CD14-positive monocyte (primary cell): ENCODE measurements at places on chromosomes 4 and X.

GRCh38 chrX:17081511-17081910 is 135.1 kb downstream of the REPS2 start:
- DNase-seq = no peak

GRCh38 chrX:140431521-140431920 is 73.3 kb downstream of the SOX3 start:
- DNase-seq = no peak

- no peak for DNase-seq
Measured at GRCh38 chr4:155900381-155900780, 3.1 kb upstream of the TDO2 start.

DNA sequence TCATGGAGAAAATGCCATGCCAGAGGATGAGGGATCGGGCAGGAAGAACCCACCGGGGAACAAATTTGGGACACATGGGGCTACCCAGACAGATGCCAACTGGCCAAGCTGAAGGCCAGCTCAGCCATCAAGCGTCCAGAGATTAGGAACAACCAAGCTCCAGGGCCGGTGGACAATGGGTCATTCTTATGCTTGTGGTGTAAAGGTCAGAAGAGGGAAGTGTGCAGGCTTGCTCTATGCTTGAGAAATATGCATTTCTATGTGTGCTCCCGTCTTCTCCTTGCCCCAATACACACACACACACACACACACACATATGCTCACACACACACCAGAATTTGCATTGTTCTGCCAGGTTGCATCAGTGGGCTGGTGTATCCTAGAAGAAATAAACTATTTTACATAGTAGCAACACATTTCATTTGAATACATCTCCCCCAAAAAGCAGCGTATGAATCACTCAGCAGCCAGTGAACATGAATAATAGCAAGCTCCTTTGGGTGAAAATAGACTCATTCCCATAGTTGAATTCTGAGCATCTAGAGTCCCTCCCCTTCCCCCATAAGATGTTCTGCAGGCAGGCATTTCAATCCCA is 201.9 kb upstream of the PPARGC1A start:
- no peak for DNase-seq

DNA sequence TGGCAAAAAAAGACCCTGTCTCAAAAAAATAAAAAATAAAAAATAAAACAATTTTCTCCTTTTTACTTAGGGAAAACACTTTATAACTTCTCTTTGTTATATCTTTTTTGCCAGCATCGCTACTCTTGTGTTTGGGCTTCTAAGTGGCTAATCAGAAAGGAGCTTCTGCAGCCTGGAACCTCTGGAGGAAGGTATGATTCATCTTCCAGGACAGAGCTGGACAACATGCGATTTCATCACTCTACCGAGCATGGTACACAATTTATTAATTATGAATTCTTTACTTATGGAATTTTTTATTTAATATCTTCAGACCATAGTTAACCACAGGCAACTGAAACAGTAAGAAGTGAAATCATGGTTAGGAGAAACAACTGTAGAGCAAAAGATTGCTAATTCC is 1254.3 kb upstream of the AGA start:
- DNase-seq = no peak

- DNase-seq = no peak
Measured at GRCh38 chr4:44421330-44422065, 27.1 kb downstream of the KCTD8 start.

DNA sequence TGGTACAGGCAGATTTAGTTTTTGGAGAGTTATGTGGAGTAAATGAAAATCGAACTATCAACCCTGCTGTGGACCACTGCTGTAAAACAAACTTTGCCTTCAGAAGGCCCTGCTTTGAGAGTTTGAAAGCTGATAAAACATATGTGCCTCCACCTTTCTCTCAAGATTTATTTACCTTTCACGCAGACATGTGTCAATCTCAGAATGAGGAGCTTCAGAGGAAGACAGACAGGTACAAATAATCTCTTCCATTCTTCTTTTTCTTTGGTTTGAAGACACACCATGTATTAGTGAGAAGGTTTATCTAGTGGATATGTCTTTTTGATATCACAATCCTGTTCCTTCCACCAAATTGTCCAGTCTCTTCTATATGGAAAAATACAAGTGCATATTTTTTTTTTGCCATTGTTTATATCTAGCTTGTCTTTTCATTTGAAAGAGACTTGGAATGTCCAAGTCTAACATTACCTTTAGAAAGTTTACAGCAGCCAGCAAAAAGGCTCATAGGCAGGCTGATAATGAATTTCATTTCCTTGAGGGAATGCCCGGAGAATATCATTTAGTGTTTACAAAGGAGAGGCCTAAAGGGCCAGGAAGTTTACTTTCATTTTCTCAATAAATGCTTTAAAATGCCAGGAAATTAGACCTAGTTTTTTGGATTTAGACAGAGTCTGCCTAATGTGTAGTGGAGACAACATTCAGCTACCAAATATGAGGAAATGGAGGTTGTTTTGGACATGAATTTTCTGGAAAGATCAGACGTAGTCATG is 18.6 kb downstream of the AFM start:
- no peak for DNase-seq

DNA sequence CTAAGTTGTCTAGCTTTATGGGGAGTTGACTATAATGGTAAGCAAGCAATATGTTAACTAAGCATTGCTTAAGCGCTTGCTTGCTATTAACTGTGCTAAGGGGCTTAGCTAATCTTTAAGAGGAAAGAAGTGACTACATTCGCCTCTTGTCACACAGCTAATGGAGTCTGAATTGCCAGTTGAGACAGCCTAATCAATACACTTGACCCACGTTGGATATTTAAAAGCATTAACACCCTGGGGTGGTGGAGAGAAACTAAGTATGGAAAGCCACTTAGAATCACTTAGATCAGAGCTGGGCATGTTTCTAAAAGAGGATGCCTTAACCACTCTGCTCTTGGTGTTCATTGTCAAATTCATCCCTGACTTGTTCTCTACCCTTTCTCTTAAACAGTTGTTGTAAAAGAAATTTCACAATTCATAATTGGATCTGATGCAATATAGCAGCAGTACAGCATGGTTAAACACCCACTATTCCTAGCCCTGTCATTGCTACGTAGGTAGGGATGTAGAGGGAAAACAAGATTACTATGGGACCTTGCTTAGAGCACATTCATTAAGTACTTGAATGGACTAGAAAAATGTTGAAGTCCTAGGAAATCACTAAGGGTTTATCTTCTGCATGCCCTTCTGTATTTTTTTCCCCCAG is 3.5 kb downstream of the ZAR1 start:
- DNase-seq = no peak

GRCh38 chrX:9378980-9379696 is 85.7 kb upstream of the TBL1X start:
- DNase-seq = peak; percentile 71

GRCh38 chr4:145939441-145939750 is 773 bp upstream of the ZNF827 start:
- no peak for DNase-seq

DNA sequence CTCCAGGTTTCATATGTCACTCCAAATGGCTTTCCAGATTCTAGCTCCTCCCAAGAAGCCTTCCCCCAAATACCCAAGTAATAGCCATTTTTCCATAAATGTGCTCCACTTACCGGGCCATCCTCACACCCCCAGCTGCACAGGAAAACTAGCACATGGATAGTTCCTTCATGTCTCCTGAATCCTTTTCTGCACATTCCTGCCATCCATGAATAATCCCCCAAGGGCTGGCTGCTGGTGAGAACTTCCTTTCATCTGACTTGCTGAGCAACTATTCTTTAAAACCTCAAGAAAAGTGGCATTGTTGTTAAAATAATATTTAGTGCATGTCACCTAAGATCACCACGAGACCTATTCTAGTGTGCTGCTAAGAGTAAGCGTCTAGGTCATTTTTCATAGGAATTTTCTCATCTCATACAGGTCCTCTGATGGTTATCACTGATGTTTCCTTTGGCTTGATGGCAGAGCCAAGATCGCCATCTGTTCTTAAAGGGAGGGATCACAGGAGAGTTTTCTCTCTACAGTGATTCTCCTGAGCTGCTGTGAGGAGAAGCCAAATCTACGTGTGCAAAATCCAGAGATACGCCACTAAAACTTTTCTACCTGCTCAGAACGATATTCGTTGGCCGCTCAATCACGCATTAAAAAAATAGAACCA is 71.3 kb downstream of the MAP3K15 start:
- no peak for DNase-seq

- DNase-seq = no peak
Measured at GRCh38 chr4:158444621-158445020, 77.1 kb upstream of the RXFP1 start.

DNA sequence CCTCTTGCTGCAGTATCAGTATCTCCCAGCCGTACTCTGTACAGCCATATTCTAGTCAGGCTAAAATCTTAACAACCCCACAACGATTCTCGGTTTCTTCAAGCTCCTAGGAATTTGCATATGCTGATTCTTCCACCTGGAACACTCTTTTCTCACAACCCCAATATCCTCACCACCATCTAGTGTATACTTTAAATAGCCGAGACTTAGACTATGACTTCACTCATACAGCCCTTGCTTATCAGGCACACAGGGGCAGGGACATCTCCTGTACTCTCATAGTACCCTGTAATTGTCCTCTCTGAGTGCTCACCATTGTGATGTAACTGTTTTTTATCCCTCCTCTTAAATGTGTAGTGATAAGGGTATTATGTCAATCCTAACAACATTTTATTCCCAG is 2126.4 kb upstream of the TENM3 start:
- DNase-seq = no peak

DNA sequence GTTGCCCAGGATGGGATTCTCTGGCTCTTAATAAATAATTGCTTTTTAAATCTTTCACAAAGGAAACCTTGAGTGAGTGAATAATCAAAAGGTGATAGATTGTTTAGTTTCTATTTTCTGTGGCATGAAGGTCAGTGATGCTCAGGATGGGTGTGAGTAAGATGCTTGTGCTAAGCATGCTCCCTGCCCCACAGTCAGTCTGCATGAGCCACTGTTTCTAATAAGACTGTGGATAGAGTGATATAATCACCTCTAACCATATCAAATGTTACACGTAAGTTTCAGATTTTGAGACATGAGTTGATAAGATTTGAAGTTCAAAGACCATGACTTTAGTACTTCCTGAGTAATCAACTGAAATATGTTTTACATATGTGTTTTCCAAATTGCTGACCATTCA is 2.7 kb upstream of the GAGE10 start:
- DNase-seq = no peak

GRCh38 chrX:38175139-38175538 is 45.5 kb downstream of the SRPX start:
- DNase-seq = no peak

DNA sequence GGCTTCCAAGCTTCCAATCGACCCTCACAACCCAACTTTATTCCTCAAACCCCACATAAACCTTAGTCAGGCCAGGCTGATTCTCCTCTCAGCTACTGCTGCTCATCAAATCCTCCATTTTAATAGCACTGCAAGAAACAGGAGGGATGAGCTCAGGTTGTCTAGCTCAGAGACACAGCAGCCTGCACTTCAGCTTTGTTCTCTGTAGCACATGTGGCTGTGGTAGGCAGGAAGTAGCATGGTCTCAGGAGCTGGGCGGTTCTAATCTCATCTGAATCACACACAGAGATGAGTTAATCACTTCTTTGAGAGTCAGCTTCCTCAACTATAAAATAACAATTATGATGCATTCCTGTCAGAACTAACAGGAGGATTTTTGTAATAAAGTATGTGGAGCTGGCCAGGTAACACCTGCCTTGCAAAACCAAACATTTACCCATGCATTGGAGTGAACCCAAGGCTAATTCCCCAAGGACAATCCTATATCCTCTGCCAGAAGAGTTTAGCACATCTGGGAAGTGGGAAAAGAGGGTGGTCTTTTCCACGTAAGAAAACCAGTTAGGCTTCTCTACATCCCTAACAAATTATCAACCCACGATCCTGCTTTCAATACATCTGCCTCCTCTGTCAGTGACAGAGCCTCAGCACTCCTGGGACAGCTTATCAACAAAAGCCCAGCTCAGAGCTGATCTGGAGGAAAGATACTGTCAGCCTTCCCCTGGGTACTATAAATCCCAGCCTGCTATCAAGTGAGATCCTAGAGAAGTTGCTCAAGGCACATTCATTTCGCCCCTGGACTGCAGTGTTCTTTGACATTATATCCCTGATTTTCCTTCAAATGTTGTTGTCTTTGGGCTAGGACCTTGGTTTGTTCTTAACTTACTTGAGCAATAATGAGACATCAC is 32.8 kb downstream of the ELOVL6 start:
- DNase-seq = peak; percentile 15

DNA sequence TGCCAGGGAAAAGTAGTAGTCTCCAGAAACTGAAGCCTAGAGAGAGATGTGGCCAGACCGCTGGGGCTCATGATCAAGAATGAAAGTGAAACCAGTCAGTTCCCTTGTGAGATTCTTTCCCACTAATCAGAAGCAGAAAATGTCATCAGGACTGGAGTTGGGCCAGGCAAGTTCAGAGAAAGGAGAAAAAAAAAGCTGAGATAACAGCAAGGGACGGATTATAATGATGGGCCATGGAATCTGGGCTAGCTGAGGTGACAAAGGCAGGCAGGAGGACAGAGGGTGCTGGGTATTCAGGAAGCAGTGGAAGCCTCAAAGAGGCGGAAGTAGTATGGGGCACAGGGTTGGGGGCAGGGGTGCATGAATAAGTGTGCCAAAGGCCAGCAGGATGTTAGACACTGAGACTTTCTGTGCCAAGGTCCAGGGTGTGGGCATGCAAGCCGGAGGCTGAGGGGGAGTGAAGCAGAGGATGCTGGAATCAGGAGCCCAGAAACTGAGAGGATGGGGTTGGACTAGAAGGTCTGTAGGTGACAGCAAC is 2.5 kb downstream of the CXorf38 start:
- DNase-seq = peak; percentile 69

DNA sequence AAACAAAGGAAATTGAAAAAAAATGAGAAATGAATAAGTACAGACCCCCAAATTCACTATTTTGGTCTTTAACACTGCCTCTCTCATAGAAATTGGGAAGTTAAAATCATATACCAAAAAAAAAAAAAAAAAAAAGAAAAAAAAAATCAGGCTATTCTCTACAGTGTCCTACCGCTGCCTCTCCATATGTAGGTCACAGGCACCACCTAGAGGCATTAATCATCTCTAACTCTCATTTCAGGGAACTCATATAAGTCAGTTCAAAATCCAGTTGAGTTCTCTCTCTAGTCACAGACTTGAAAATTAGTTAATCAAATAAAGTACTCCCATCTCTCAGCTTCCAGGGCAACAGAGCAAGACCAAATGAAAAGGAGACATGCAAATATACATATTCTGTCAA is 47.9 kb downstream of the COX18 start:
- DNase-seq = no peak
